ENCODE measurements at places on chromosomes 16 and 17.
A peak's percentile ranks its signal among the peaks of the same experiment; 100 is the strongest.

- DNase-seq, result peak; percentile 12
These were observed 87.4 kb downstream of the KCNJ2 start for GRCh38 chr17:70256751-70257150.

DNA sequence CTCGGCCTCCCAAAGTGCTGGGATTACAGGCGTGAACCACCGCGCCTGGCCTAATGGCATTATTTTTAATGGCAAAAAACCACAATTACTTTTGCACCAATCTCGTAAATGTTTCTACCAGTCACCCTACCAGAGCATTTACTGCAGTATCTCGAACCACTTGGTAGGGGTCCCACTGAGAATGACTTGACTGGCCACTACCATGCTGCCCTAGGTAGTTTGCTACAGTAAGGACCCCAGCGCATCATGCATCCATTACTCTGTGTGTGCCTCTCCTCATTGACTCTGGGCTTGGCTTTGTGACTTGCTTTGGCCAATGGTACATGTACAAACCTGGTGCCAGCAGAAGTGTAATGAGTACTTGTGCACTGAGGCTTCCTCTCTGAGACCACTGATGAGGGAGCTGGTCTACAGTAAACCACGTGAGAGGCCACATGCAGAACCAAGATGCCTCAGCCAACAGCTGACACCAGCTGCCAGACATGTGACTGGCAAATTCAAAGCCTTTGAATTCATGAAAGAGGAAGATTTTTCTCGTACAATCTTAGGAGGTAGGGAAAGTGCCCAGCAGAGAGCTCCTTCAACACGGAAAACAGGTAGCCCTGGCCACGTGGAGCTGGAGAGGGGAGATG, 421.7 kb upstream of the C16orf82 start:
- DNase-seq, result no peak

DNA sequence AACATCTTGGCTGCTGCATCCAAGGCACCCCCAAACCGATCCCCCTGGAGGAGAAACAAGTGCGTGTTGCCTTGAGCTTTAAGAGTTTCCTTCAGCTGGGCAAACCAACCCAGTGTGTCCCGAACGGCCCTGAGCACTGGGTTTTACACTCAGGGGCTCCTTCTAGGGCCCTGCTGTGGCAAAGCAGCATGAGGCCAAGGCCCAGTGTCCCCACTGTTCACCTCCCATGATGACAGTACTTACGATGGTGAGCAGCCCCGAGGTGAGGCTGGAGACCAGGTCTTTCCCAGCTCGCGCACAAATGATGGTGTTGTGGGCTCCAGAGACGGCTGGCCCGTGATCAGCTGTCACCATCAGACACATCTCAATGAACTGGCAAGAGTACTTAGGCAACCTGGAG, 6.6 kb upstream of the KLHL11 start:
- DNase-seq, result no peak

DNA sequence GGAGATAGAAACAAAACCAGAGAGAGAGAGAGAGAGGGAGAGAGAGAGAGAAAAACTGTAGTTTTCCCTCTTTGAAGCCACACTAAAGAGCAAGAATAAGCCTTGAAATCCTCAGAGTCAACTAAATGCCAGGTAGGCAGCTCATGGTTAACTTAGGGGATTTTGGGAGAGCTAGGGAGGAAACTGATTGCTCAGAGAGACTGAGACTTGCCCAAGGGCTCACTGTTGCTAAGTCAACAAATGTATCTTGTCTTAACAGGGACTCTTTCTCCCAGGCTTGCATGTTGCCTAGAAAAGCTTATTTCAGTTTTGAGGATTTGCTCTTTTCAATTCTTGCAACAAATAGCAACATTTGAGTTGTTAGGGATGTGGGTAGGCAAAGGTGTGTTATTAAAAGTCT, 4.5 kb upstream of the SLC5A11 start:
- DNase-seq, result no peak

DNA sequence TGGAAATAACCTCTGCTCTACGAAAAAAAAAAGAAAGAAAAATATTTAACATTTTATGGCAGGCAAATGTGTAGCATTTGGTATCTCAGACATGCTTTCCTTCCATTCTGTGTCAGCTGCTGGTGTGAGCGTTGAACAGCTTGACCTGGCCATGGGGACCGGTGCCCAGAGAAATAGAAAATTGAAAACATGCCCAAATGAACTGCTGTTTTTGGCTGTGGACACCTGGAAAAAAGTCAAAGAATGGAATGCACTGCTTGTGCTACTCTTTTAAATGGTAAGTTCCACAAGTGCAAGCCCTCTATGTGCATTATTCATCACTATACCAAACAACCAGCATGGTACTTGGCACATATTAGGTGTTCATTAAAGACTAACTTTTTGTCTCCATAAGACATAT, 127.2 kb downstream of the CDH8 start:
- no peak for DNase-seq

- no peak for DNase-seq
These were observed 27.7 kb upstream of the MYOCD start for GRCh38 chr17:12637745-12638651.

DNA sequence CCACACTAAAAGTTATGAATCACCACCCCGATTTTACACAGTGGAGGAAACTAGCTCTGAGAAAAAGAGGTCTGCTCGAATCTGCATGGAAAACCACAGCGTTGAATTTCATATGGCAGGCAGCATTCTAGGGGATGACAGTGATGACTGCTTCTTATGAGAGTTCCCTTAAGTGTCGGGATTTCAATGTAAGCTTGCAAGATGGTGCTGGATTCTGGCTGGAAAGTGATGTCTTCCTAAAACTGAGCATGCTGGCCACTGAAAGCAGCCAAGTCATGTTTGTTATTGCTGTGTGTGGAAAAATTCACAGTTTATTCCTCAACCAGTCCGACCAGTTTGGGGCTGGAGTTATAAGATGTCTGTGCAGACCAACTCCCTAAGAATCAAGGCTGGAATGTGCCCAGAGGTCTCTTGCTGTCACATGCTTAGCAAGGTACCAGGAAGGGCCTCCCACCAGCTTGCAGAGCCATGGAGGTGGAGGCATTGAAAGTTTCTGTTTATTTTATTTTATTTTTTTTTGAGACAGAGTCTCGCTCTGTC, 37.2 kb upstream of the GAN start:
- no peak for DNase-seq

- peak; percentile 46 for DNase-seq
These were observed 43.5 kb downstream of the ST3GAL2 start for GRCh38 chr16:70395345-70395901.

DNA sequence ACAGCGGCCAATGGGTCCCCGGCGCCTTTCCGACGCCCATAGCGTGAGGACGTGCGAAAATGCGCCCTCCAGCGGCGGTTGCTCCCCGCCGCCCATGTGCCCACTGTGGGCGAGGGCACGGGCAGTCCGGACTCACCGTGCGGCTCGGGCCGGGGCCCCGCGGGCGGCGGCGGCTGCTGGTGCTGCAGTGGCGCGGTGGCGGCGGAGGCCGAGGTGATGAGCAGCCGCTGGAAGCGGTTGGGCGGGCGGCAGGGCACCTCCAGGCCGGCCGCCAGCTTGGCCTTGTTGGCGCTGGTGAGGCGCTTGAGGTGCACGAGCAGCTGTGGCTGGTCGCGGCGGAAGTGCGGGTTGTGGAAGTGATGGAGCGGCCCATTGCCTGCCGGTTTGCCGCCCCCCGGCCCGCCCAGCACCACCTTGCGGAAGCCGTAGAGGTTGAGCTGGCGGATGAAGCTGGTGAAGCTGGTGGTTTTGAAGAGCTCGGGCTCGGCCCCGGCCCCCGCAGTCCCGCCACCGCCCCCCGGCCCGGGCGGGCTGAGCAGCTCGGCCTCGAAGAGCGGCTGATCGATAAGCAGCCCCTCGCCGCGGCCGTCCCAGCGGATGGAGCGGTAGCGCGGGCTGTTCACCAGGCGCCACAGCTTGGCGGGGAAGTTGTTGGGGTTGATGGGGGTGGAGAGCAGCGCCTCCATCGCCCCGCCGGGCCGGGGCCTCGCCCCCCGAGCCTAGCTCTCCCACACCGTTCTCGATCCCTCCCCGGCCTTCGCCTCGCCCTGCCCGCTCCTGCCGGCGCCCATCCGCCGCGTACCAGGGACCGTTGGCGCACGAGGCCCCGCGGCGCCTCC, at the start of gene HSF5:
TSS of gene HSF5 (minus strand) at position 820 of the 839 bp plus-strand sequence. CDS start at position 686, 134 bp downstream.
- peak; percentile 18 for DNase-seq

DNA sequence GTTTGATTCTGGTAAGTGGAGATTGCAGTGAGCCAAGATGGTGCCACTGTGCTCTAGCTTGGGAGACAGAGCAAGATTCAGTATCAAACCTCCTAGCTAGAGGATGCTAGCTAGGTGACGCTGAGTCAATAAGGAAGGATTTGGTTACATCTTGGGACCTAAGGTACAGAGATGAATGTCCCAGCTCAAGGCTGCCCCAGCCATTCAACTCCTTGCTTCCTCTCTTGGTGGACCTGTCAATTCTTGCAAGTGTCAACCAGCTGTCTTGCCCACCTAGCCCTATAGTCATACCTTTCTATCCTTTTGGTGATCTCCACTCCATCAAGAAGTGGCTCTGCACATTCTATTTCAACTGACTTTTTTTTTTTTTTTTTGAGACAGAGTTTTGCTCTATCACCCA, 1.4 kb upstream of the MILR1 start:
- DNase-seq, result no peak

DNA sequence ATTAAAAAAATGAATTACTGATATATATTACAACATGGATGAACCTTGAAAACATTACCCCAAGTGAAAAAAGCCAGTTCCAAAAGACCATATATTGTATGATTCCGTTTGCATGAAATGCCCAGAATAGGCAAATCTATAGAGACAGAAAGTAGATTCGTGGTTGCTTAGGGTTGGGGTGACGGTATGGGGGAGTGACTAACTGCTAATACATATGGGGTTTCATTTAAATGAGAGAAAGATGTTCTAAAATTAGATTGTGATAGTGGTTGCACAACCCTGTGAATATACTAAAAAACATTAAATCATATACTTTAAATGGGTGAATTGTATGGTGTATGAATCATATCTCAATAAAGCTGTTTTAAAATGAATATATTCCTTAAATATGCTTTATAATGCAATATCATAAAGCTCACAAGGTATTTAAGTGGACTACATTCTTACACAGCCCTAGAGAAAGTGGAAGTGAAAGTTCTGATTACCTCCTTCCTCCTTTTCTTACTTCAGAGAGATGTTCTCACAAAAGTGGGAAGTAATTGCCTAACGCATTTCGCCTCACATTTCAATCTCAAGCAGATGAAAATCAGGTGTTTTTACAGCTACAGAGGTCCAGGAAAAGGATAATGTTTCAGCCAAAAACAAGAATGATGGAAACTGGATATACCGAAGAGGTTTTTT, 142.7 kb upstream of the GNAO1 start:
- DNase-seq, result no peak

GRCh38 chr16:85954927-85955519, 56.1 kb downstream of the IRF8 start:
- DNase-seq, result no peak

GRCh38 chr17:72175787-72176515, 55.1 kb downstream of the SOX9 start:
- DNase-seq, result no peak

Data from kidney capillary endothelial cell (primary cell).